Progenitor cell of endocrine pancreas (in vitro differentiated cells): ENCODE measurements at places on chromosomes 4 and X. TPM values are rescaled to one million over a fixed set of nuclear protein-coding genes. Genes with fewer than 3 reads are reported as not detected.

Gene DCUN1D4
- 69.8 and 82.8 TPM in 2 replicates for total RNA-seq

DNA sequence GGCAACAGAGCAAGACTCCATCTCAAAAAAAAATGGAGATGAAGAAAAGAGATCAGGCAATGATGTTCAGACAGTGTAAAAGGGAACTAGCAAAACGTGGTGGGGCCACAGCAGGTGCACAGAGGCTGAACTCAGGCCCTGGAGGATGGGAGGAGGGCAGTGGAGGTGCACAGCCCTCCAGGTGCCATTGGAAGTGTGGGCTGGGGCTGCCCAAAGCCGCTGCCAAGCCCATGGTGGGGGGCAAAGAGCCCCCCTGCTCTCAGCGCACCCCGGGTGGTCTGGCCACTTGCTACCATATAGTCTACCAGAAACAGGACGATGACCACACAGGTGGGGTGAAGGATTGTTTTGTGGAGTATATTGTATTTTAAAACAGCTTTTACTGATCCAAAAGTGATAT, 7.1 kb downstream of the TMEM271 start:
- H3K27me3 ChIP-seq = peaks cover 62% of the 10 kb centered on the region
- H3K27ac ChIP-seq = no peak overlapping the region
- DNase-seq = no peak
- no peaks in the 10 kb centered on the region for H3K4me1 ChIP-seq

Gene NPNT
- total RNA-seq = 6.5 and 7.6 TPM in 2 replicates

- H3K27ac ChIP-seq = no peak overlapping the region
- H3K4me1 ChIP-seq = peaks cover 22% of the 10 kb centered on the region
- no peaks in the 10 kb centered on the region for H3K36me3 ChIP-seq
- H3K4me3 ChIP-seq = no peak overlapping the region
- peaks cover 2% of the 10 kb centered on the region for H3K27me3 ChIP-seq
Observed at GRCh38 chr4:151809716-151810115, 48.9 kb upstream of the GATB start.

- H3K27me3 ChIP-seq = no peaks in the 10 kb centered on the region
- H3K27ac ChIP-seq = no peak overlapping the region
- H3K36me3 ChIP-seq = peaks cover 2% of the 10 kb centered on the region
- no peak for DNase-seq
- no peak overlapping the region for H3K4me3 ChIP-seq
Observed at GRCh38 chrX:53163436-53163835, 61.6 kb downstream of the KDM5C start.

DNA sequence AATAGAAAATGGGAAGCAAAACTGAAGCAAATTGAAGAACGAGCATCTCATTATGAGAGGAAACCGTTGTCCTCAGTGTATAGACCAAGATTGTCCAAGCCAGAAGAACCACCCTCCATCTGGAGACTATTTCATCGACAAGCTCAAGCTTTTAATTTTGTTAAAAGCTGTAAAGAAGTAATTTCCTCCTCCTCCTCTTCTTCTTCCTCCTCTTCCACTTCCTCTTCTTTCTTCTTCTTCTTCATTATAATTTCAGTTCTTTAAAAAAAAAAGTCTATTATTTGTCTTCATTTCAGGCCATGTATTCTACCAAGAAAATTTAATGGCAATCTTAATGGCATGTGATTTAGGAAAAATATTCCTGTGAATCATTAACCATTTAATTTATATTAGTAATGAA, 7.6 kb downstream of the PRIMPOL start:
- H3K27ac ChIP-seq = no peak overlapping the region
- no peaks in the 10 kb centered on the region for H3K4me1 ChIP-seq
- peaks cover 3% of the 10 kb centered on the region for H3K36me3 ChIP-seq
- no peak overlapping the region for H3K4me3 ChIP-seq
- H3K27me3 ChIP-seq = no peaks in the 10 kb centered on the region

GRCh38 chrX:111411557-111411956, 435 bp downstream of the DCX start:
- peaks cover 7% of the 10 kb centered on the region for H3K36me3 ChIP-seq
- H3K27ac ChIP-seq = peak overlapping the region; percentile 95
- no peak for DNase-seq
- peaks cover 59% of the 10 kb centered on the region for H3K4me1 ChIP-seq
- H3K27me3 ChIP-seq = no peaks in the 10 kb centered on the region
- peak overlapping the region; percentile 88 for H3K4me3 ChIP-seq

DNA sequence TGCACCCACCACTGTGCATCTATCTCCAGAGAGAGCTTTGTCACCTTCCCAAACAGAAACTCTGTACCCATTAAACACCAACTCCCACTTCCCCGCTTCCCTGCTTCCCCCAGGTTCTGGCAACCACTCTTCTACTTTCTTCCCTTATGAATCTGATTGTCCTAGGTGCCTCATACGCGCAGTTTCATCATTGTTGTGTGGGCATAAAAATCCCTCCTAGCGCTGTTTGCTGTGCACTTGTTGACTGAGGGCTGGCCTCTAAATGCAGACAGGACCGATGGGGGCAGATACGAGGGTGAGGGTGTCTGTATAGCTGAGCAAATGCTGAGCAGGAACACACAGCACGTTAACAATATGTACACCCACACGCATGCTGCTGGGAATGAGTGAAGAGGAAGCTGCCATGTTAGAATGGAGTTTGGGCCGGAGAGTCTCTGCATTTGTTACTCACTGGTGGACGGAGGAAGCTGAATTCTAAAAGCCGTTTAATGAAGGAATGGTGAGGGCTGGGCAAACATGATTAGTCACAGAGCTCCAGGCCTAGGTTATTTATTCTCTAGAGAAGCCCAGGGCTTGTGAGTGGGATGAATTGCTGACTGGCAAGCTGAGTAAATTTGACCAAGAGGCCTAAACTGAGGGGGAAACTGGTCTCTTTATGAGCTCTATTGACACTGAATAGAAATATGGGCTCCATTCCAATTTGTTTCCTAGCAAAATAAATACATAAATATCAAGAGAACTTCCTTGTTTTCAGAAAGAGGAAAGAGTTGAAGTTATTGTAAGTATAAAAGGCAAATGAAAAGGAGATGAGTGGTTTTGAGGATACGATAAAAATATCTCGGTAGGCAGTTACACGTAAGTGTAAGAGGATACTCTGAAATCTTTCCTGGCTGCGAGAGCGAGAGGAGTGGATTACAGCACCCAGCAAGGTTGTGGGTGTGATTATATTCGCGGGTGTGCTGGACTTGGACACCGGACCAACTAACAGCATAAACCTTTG, 95.9 kb upstream of the RPS6KA3 start:
- peak overlapping the region; percentile 98 for H3K27ac ChIP-seq
- DNase-seq = no peak
- H3K36me3 ChIP-seq = no peaks in the 10 kb centered on the region
- H3K27me3 ChIP-seq = no peaks in the 10 kb centered on the region
- peaks cover 32% of the 10 kb centered on the region for H3K4me1 ChIP-seq

DNA sequence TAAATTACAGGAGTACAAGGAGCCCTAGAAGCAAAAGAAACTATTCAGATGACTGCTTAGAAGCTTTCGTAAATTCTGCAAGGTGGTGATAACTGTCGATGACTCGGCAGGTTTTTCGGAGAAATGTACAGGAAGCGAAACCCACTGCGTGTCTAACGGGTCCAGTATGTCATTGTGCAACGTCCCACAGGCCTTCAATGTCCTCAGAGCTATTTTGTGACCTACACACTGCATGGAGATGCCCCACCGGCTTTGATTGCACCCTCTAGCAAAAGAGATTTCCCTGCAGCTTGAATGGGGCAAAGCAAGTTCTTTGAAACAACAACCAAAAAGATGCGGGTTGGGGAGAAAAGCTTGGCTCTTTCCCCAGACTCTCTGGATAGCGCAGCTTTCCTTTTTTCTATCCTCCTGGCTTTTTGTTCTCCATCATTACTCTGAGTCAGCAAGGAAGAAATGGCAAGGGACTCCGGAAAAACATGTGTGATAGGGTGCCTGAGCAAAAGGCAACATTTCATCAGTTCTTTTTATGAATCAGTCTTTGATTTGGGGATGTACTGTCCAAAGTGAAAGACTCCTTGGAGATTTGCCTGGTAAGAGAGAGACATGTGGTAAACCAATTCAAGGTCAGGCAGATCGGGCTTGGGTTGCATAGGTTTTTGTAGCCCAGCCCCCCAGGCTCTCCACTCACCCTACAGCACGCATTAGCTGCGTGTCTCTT, 112.0 kb upstream of the TBL1X start:
- no peaks in the 10 kb centered on the region for H3K36me3 ChIP-seq
- DNase-seq = no peak

GRCh38 chr4:145815626-145816025, 123.0 kb downstream of the ZNF827 start:
- H3K27me3 ChIP-seq = no peaks in the 10 kb centered on the region
- no peak for DNase-seq
- H3K36me3 ChIP-seq = peaks cover 42% of the 10 kb centered on the region
- no peak overlapping the region for H3K27ac ChIP-seq
- H3K4me1 ChIP-seq = no peaks in the 10 kb centered on the region
- H3K4me3 ChIP-seq = no peak overlapping the region

GRCh38 chr4:26369581-26369980, 48.8 kb downstream of the RBPJ start:
- DNase-seq = no peak

GRCh38 chr4:41432881-41433280, 105.1 kb upstream of the LIMCH1 start:
- H3K4me3 ChIP-seq = no peak overlapping the region
- H3K36me3 ChIP-seq = no peaks in the 10 kb centered on the region
- H3K27me3 ChIP-seq = no peaks in the 10 kb centered on the region
- DNase-seq = no peak
- peaks cover 55% of the 10 kb centered on the region for H3K4me1 ChIP-seq
- no peak overlapping the region for H3K27ac ChIP-seq

Gene NDNF
- 0.34 and 0.67 TPM in 2 replicates for total RNA-seq

DNA sequence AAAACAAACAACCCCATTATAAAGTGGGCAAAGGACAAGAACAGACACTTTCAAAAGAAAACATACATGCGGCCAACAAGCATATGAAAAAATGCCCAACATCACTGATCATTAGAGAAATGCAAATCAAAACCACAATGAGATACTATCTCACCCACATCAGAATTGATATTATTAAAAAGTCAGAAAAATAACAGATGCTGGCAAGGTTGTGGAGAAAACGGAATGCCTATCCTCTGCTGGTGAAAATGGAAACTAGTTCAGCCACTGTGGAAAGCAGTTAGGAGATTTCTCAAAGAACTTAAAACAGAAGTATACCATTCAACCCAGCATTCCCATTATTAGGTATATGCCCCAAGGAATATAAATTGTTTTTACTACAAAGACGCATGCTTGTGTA, 112.5 kb downstream of the JADE1 start:
- no peak overlapping the region for H3K4me3 ChIP-seq

Gene AMER1
- 12.6 and 12.9 TPM in 2 replicates for total RNA-seq

GRCh38 chrX:24918715-24919114, 97.0 kb downstream of the ARX start:
- no peak for DNase-seq
- H3K4me1 ChIP-seq = peaks cover 18% of the 10 kb centered on the region
- peaks cover 1% of the 10 kb centered on the region for H3K36me3 ChIP-seq
- H3K27ac ChIP-seq = no peak overlapping the region
- H3K27me3 ChIP-seq = no peaks in the 10 kb centered on the region
- no peak overlapping the region for H3K4me3 ChIP-seq

- no peaks in the 10 kb centered on the region for H3K4me1 ChIP-seq
- no peak for DNase-seq
- peaks cover 27% of the 10 kb centered on the region for H3K36me3 ChIP-seq
- no peak overlapping the region for H3K27ac ChIP-seq
Observed at GRCh38 chr4:88045021-88045420, 37.6 kb downstream of the PKD2 start.

DNA sequence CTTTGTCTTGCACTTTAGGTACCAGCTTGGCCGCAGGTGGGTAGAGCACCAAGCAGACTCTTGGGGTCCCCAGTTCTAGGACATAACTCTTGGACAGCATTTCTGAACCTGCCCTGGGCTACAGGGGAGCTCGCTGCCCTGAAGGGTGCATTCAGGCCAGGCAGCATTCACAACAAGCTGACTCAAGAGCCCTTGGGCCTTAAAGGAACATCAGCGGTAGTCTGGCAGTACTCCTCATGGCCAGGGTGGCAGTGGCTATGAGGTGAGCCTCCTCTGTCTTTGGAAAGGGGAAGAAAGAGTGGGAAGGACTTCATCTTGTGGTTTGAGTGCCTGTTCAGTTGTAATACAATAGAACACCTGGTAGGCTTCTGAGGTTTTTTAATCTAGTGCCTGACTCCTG, 24.8 kb upstream of the SMARCA5 start:
- peaks cover 5% of the 10 kb centered on the region for H3K27me3 ChIP-seq
- no peaks in the 10 kb centered on the region for H3K36me3 ChIP-seq
- no peaks in the 10 kb centered on the region for H3K4me1 ChIP-seq
- no peak overlapping the region for H3K27ac ChIP-seq
- DNase-seq = no peak

DNA sequence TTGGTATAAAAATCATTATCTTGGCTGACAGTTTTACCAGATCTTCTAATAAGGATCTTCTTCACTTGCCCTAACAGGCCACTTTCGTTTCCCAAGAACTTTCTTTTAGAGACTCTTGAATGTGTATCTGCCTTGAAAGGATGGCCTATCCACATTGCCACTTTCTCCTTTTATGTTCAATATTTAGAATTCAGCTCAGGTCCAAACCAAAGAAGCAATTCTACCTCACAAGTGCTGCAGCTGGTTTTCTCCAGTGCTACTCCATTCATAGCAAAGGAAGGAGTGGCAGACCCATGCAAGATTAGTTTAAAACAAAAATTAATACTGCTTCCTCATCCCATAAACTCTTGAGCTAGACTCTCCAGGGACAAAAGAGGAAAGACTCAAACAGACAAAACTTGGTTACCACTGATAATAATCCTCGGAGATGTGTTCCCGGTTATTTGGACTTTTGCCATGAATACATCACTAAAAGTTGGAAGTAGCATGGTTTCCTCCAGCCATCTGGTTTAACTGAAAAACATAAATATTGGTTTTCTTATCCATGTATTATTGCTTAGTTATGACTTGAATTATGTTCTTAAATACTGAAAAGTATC, 401.8 kb downstream of the PABPC4L start:
- H3K4me3 ChIP-seq = no peak overlapping the region
- DNase-seq = no peak
- no peak overlapping the region for H3K27ac ChIP-seq
- no peaks in the 10 kb centered on the region for H3K4me1 ChIP-seq
- H3K36me3 ChIP-seq = no peaks in the 10 kb centered on the region

Gene ANXA10
- total RNA-seq = not detected in 2 replicates

DNA sequence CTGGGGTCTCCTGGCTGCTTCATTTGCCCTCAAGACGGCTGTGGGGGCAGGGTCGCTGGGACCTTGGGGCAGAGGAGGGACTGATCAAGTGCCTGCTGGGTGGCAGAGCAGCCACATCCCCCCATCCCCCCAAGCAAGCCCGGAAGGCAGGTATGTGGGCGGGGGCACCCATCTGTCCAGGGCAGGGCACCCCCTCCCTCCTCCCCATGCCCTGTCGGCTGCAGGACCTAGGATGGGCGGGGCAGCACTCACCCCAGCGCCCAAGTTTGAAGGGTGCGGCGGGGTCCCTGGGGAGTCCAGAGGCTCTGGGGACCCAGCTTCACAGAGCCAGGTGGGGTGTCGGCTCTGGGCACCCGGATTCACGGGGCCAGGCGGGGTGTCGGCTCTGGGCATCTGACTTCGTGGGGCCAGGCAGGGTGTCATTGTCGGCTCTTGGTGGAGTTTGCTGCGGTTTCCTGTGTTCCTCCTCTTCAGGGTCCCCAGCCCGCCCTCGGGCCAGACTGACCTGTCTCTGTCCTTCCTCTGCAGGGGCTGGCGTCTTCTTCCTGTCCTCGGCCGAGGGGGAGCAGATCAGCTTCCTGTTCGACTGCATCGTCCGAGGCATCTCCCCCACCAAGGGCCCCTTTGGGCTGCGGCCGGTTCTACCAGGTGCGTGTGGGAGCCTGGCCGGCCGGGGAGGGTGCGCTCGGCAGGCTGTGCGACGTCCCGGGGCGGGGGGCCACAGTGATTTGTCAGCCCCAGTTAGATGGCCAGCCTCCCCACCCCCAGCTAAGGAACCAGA, 22.1 kb downstream of the DOK7 start:
- peaks cover 50% of the 10 kb centered on the region for H3K27me3 ChIP-seq
- H3K4me3 ChIP-seq = no peak overlapping the region
- H3K36me3 ChIP-seq = no peaks in the 10 kb centered on the region
